Right forelimb (tissue), 1 donor: ENCODE measurements at places on chromosomes 3 and 15.

- DNase-seq = no peak
Observed at GRCh38 chr3:136703429-136703828, 48.7 kb downstream of the STAG1 start.

DNA sequence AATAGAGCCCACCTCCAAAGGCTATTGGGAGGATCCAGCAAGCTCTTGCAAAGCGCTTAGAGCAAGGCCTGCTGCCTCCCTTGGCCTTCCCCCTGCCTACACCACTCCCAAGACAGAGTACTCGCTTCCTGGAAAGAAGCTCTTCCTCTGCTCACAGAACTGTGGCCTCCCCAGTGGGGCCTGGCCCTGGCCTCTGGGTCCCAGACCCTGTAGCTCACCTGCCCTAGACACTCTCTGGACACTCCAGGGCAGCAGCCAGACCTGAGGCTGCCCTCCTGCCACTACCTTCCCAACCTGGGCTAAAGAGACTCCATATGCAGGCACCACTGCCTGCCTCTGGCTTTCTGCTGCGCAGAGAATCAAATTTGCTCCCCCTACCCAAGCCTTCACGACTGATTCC lies 49.9 kb downstream of the GRIP2 start:
- no peak for DNase-seq

GRCh38 chr3:128307029-128307633 lies 153.8 kb downstream of the EEFSEC start:
- DNase-seq = no peak

GRCh38 chr3:37944391-37944842 lies 46.2 kb upstream of the VILL start:
- no peak for DNase-seq

GRCh38 chr3:9902372-9903237 lies at the start of gene IL17RE:
Gene IL17RE (plus strand): TSS chr3:9902848. CDS start chr3:9902933, 85 bp downstream.
- DNase-seq = no peak

GRCh38 chr3:188200481-188200880 lies 46.5 kb downstream of the LPP start:
- DNase-seq = no peak

DNA sequence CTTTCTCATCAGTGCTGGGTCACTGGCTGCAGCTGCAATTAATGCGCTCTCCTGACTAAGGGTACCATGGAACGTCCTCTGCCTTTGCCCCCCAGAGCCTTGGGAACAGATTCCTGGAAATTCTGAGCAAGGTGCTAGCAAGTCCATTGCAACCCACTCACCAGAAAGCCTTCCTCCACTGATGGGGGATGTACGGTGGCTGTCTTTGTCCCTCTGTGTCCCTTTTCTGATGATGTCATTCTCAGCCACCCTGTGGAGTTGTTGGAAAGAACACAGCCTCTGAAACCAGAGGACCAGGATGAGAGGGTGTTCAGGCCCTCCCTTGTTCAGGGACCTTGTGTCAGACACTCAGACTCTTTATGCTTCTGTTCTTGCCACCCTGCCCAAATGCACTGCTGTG lies 38.1 kb upstream of the ZBTB38 start:
- no peak for DNase-seq

GRCh38 chr3:27877061-27878013 lies 155.2 kb upstream of the EOMES start:
- no peak for DNase-seq

- DNase-seq = no peak
Observed at GRCh38 chr3:147377412-147378367, 28.7 kb downstream of the ZIC4 start.

DNA sequence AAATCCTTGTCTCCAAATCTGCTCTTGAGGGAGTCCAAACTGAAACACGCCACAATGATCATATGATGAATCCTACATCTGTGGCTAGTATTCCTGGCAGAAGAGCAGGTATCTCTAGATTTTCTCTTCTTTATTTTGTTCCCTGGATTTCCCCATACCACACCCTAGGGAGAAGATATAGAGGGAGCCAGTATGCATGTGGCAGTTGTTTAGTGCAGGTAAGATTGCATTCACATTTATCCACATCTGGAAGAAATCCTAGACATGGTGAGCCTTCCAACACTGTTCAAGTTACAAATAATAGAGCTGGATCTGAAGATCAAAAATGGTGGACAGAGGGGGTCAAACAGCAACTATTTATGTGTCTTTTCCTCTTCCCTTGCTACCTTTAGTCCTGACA lies 316.7 kb downstream of the ZNF385D start:
- no peak for DNase-seq

DNA sequence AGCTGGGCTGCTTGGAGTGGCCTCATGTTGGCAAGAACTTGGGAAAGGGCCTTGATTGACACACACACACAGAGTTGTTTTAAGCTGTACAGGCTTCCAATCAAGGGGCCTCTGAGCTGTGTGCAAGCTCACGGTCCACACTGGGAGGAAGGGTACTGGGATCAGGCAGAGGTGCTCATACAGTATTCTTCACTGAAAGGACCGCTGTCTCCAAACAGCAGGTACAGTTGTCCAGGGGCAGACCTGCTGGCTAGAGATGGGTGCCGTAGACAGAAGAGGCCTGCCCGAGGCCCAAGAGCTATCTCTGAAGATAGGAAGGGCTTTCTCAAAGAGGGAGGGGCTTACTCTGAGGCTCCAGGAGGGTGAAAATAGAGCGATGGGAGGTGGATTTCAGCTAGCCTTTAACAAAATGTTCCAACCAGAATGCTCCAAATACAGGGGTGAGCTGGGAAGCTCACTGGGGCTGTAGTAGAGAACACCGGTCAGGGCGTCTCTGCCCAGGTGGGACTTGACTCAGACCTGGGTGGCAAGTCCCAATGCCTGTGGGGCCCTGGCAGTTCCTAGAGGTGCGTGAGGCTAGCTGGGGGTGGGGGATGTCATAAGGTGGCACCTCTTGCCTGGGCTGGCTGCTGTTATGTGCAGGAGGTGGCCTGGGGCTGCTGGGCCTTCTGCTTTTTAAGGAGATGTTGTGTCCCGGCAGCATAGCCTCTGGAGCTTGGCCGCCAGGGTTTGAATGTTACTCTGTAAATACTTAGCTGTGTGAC lies 42.7 kb downstream of the RASGRF1 start:
- DNase-seq = no peak

GRCh38 chr3:75192146-75192616 lies 471.9 kb upstream of the FRG2C start:
- DNase-seq = no peak

- DNase-seq = no peak
Observed at GRCh38 chr3:101009386-101009785, 16.2 kb upstream of the ABI3BP start.

DNA sequence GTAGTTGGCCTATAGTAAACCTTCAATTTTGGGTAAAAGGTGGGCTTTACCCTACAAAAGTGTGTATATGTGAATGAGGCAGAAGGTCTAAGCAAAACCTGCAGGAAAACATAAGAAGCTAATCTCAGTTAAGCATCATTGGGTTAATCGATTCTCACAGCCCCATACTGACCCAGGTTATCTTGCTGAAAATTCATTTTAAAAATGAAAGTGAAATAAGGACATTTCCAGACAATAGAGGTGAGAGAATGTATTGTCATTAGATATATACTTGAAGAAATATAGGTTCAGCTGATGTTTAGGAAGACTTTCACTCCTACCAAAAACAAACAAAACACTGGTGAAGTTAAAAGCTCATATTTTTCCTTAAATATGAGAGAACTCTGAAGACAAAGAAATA lies 85.6 kb downstream of the MCF2L2 start:
- DNase-seq = no peak

- no peak for DNase-seq
Observed at GRCh38 chr3:159008401-159008800, 206.5 kb downstream of the MFSD1 start.

DNA sequence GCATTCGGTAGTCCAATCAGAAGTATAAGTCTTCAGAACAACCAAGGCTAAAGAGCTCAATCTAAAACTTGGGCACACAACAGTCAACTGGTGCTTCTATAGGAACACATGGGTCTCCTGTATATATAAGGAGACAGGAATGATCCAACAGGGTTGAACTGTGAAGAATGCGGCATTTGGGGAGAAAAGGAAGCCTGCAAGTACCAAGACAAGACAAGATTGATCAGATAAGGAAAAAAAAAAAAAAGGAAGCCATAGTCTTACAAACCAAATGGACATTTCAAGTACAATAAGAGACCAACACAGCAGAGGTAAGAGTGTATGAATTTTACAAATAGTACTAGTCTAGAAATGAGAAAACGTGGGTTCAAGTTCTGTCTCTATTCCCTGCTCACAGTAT lies 6.5 kb downstream of the CPEB1 start:
- no peak for DNase-seq

DNA sequence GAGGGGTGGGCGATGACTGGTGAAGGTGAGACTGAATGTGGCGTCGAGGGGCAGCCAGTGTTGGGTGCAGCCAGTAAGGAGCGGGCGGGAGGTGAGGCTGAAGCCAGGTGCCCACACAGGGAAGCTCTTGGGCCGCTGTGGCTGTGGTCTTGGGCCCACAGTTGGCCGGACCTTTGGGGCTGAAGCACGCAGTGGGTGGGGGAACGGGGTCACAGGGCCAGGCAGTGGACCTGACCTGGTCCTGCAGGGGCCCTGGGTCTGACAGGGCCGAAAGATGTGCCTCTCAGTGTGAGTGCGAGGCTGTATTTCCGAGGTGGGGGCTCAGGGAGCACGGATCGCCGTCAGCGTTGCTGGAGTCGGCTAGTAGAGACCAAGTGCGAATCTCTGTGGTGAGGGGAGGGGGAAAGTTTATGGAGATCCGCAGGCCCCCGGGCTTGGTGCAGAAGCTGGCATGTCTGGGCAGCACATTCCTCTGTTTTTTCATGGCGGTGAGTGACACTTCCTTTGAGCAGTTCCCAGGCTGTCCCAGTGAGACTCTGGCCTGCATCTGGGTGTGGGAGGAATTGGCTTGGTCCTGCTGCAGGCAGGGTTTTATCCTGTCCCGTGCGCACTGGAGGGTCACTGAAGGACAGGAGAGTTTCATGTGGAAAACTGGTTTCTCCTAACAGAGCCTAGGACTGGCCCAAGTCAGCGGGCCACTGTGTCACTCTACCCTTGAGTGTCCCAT lies 100.8 kb downstream of the TMEM266 start:
- DNase-seq = no peak

DNA sequence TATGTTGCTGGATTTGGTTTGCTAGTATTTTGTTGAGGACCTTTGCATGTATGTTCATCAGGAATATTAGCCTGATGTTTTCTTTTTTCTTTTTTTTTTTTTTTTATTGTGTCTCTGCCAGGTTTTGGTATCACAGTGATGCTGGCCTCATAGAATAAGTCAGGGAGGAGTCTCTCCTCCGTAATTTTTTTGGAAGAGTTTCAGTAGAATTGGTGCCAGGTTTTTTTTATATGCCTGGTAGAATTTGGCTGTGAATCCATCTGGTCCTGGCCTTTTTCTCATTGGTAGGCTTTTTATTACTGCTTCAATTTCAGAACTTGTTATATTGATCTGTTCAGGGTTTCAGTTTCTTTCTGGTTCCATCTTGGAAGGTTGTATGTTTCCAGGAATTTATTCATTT lies 165.8 kb downstream of the VPS8 start:
- no peak for DNase-seq

DNA sequence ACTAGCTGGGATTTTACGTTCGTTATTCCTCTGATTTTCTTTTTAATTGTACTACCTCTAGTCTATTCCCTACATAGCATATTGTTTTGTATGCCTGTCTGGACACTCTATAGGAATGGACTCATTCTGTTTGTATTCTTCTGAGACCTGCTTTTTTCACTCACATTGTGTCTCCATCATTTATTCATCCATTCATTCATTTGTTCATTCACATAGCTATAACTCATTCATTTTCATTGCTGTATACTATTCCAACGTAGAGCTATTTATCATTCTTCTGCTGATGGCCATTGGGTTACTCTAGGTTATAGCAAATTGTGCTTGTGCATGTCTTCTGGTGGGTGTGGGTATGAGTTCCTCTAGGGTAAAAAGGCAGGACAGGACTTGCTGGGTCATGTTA lies 74.0 kb upstream of the SLC6A6 start:
- DNase-seq = no peak

GRCh38 chr3:48280881-48281280 lies 40.0 kb downstream of the ZNF589 start:
- no peak for DNase-seq

DNA sequence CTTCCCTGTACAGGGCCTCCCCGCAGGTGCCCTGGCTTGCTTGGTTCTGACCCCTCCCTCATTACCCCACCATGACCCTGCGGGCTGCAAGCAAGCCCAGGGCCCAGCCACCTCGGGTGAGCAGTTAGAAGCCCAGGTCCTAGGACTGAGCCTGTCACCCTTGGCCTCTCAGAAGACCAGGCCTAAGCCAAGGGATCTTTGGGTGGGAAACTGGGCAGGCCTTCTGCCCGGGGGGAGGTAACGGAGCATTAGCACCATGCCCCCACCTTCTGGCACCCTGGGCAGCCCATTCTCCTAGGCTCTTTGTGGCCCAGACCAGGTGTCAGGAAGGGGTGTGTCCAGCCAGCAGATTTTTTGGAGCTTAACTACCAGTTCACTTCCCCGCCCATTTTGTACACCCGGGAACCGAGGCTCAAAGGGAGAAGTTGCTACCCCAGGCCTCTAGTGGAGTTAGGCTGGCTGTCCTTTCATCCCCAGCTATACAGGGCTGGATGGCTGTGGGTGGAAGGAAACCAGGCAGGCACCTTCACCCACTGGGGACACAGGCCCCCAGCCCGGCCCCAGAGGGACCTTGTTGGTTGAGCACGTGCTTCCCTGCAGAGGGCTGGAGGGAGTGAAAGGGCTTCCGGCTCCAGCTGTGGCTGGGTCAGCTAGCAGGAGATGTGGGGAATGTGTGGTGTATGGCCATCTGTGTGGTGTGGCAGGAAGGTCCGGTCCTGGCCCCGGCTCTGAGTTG lies 1.4 kb downstream of the CSK start:
- DNase-seq = no peak

- DNase-seq = no peak
Observed at GRCh38 chr15:62900071-62900802, 142.3 kb upstream of the TPM1 start.

DNA sequence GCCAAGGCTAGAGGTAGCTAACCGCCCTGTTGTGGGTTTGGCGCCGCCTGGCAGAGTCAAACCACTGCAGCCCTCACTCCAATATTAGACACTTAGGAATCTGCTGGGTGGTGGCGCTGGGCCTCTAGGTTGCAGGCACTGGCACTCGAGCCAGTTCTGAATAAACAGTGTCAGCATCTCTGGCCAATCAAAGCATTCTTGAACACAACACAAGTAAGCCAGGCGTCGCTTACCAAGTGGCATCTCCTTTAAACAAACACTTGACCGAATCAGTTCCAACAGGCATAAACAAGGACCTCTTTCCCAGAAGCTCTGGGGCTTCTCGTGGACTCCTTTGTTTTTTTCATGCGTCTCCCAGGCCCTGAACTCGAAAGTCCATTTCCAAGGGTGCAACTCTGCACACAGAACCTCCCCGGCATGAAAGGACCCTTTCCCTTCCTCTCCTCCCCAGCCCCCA lies 82.3 kb downstream of the LRIG1 start:
- no peak for DNase-seq

DNA sequence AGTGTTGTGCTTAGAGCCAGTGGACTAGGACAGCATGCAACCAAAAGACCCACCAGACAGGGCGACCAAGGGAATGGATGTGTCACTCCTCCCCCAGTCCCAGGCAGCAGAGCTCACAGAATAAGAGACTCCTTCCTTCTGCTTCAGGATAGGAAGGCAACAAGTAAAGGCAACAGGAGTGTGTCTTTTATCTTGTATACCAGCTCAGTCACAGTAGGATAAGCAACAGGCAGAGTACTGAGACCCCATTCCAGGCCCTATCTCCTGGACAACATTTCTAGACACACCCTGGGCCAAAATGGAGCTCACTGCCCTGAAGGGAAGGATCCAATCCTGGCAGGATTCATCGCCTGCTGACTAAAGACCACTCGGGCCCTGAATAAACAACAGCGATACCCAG lies 25.0 kb downstream of the PDCD10 start:
- no peak for DNase-seq

- DNase-seq = no peak
Observed at GRCh38 chr3:108830991-108831614, 8.5 kb downstream of the TRAT1 start.
